ENCODE measurements at places on chromosomes 5 and 9.

DNA sequence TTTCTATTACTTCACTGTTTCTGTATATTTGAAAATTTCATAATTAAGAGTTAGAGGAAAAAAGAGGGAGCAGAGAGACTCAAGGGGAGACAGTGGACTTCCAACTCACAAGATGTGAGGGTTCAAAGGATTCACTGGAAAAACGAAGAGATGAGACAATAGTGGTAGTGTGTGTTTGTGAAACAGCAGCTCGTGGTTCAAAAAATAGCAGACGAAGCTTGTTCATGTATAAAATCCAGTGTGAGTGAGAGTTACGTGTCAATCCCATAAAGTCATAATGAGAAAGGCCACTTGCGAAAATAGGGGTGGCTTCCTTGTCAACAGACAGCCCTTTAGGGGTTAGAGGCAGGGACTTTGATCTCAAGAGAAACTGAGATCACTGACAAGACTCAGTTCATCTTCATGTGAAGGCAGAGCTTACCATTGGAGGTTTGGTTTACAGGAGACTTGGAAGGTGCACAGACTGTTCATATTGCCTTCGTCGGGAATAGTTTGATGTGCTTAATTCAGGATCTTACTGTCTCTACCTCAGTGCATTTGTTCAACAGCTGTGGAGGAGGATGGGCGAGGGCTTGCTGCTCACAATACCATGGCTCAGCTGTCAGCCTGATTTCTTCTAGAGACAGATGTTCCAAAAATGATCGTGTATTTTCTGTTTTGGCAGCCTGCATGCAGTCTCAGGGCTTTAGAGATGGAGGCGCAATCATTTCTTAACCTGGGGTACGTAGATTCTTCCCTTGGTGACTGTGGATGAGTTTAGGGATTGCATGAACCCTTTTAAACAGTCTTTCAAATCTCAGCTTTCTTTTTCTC is 105.7 kb upstream of the KLF9 start:
- no peaks in the 10 kb centered on the region for H3K36me3 ChIP-seq
- H3K27ac ChIP-seq = no peak overlapping the region
- no peaks in the 10 kb centered on the region for H3K27me3 ChIP-seq
- H3K4me1 ChIP-seq = no peaks in the 10 kb centered on the region
- H3K4me3 ChIP-seq = no peak overlapping the region

- no peaks in the 10 kb centered on the region for H3K36me3 ChIP-seq
- no peak overlapping the region for H3K4me3 ChIP-seq
- peak overlapping the region; percentile 94 for H3K27ac ChIP-seq
- peaks cover 31% of the 10 kb centered on the region for H3K4me1 ChIP-seq
- no peak for DNase-seq
- H3K27me3 ChIP-seq = no peaks in the 10 kb centered on the region
These were observed 3.1 kb upstream of the TGFBR1 start for GRCh38 chr9:99101812-99102211.

DNA sequence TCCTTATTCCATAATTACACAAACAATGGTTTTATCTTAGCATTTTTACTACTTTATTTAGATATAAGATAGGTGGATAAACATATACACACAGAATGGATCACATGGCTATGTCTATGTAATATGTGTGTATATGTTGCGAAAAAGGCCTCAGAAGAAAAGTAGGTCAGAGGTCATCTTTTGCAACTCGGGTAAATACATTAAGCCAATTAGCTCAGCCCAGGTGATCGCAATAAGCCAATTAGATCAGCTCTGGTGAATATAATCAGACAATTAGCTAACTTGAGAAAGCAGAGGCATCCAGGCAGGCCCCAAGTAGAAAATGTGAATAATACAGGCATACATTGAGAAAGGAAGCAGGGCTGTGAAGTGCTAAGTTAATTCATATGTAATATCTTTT is 24.3 kb downstream of the SLCO4C1 start:
- no peaks in the 10 kb centered on the region for H3K36me3 ChIP-seq
- no peak overlapping the region for H3K4me3 ChIP-seq
- DNase-seq = no peak
- H3K4me1 ChIP-seq = no peaks in the 10 kb centered on the region

- H3K4me1 ChIP-seq = no peaks in the 10 kb centered on the region
- DNase-seq = no peak
- no peaks in the 10 kb centered on the region for H3K27me3 ChIP-seq
- H3K36me3 ChIP-seq = no peaks in the 10 kb centered on the region
These were observed 372.4 kb downstream of the SEMA5A start for GRCh38 chr5:9173281-9174048.

DNA sequence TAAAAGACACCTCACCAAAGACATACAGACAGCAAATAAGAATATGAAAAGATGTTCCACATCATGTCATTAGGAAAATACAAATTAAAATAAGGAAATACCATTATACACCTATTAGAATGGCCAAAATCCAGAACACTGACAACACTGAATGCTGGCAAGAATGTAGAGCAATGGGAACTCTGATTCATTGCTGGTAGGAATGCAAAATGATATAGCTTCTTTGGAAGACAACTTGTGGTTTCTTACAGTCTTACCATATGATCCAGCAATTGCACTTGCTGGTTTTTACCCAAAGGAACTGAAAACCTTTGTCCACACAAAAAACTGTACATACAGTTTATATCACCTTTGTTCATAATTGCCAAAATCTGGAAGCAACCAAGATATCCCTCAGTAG is 6.5 kb downstream of the TMEM161B start:
- DNase-seq = no peak
- H3K4me3 ChIP-seq = no peak overlapping the region
- H3K36me3 ChIP-seq = no peaks in the 10 kb centered on the region
- no peaks in the 10 kb centered on the region for H3K27me3 ChIP-seq

DNA sequence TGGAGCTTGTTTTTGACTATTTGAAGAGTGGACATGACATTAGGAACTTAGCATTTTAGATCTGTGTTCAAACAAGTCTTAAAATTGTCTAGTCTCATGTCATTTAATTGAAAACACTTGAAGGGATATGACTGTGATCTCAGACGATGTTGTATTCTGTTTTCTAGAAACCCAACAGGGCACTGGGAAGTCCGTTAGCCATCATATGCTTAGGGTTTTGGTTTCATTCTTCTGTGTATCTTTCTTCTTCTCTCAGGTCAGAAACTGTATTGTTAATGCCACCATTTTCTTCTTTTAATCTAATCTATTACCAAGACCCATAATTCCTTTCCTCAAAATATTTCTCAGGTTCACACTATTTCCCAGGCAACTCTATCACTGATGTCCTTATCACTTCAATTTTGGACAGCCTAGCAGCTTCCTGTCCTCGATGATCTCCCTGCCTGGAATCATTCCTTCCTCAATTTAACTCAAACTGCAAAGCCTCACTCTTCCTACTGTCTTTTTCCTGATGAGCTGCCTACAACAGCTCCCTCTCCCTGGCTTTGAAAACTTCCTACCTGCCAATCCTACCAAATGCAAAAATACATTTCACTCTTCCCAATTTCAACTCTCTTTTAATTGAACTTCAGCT is 77.7 kb downstream of the MEF2C start:
- H3K27me3 ChIP-seq = no peaks in the 10 kb centered on the region
- H3K36me3 ChIP-seq = peaks cover 3% of the 10 kb centered on the region
- H3K27ac ChIP-seq = no peak overlapping the region
- DNase-seq = no peak
- H3K4me1 ChIP-seq = no peaks in the 10 kb centered on the region
- no peak overlapping the region for H3K4me3 ChIP-seq

GRCh38 chr5:33275921-33276627 is 164.7 kb upstream of the TARS1 start:
- H3K4me3 ChIP-seq = no peak overlapping the region
- H3K4me1 ChIP-seq = no peaks in the 10 kb centered on the region
- DNase-seq = no peak
- no peaks in the 10 kb centered on the region for H3K36me3 ChIP-seq
- no peaks in the 10 kb centered on the region for H3K27me3 ChIP-seq

GRCh38 chr9:115764645-115765044 is 388.9 kb upstream of the PAPPA start:
- H3K27ac ChIP-seq = no peak overlapping the region
- H3K4me1 ChIP-seq = no peaks in the 10 kb centered on the region
- no peak overlapping the region for H3K4me3 ChIP-seq
- H3K27me3 ChIP-seq = no peaks in the 10 kb centered on the region

DNA sequence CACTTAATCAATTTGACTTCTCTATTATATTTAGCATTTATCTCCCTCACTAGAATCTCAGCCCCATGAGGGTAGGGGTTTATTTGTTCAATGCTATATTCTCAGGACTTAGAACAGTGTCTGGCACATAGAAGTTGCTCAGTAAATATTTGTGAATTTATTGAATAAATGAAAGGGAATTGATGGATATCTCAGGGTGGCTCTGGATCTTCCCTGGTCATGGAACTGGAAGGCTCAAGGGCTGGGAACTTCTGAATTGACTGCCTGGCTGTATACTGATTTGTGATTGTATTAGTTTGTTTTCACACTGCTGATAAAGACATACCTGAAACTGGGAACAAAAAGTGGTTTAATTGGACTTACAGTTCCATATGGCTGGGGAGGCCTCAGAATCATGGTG is 57.2 kb downstream of the KIF4B start:
- H3K36me3 ChIP-seq = no peaks in the 10 kb centered on the region
- no peaks in the 10 kb centered on the region for H3K27me3 ChIP-seq
- H3K4me3 ChIP-seq = no peak overlapping the region
- DNase-seq = no peak
- H3K27ac ChIP-seq = no peak overlapping the region
- no peaks in the 10 kb centered on the region for H3K4me1 ChIP-seq

- no peak overlapping the region for H3K4me3 ChIP-seq
- DNase-seq = no peak
- H3K4me1 ChIP-seq = no peaks in the 10 kb centered on the region
- no peaks in the 10 kb centered on the region for H3K27me3 ChIP-seq
- H3K27ac ChIP-seq = no peak overlapping the region
- H3K36me3 ChIP-seq = no peaks in the 10 kb centered on the region
These were observed 79.0 kb upstream of the TMEM252 start for GRCh38 chr9:68619636-68620035.

DNA sequence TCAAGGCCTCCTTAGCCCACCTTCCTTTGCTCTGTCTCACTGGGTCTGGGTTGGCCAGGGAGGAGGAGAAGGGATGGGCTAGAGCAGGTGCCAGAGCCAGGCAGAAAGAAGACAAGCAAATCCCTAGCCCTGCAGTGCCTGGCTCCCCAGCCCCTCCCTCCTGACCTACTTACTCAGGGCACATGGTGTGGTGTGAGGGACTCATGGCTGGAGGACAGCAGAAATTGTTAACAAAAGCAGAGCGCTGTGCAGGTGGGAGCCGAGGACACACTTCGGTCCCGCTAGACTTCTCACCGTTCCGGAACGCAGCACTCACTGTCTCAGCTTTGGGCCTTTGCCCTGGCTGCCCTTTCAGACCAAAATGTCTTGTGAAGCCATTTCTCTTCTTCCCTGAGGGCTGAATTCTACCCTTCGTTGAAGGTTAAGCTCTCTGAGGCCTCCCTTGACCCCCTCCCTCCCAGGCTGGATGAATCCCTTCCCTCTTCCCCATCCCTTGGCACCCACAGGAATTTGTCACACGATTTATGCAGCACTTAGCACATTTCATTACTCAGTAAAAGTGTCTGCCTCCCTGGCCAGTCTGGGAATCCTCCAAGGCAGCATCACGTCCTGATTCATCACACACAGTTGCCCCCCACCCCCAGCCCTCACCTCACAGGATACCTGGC is 263.9 kb upstream of the TRPC7 start:
- H3K27ac ChIP-seq = no peak overlapping the region
- H3K36me3 ChIP-seq = no peaks in the 10 kb centered on the region
- no peak for DNase-seq
- no peak overlapping the region for H3K4me3 ChIP-seq
- H3K27me3 ChIP-seq = no peaks in the 10 kb centered on the region

- H3K36me3 ChIP-seq = peaks cover 33% of the 10 kb centered on the region
- H3K27me3 ChIP-seq = no peaks in the 10 kb centered on the region
- H3K27ac ChIP-seq = no peak overlapping the region
- DNase-seq = no peak
- H3K4me3 ChIP-seq = no peak overlapping the region
- no peaks in the 10 kb centered on the region for H3K4me1 ChIP-seq
These were observed 70.7 kb upstream of the OTULINL start for GRCh38 chr5:14510880-14511279.

DNA sequence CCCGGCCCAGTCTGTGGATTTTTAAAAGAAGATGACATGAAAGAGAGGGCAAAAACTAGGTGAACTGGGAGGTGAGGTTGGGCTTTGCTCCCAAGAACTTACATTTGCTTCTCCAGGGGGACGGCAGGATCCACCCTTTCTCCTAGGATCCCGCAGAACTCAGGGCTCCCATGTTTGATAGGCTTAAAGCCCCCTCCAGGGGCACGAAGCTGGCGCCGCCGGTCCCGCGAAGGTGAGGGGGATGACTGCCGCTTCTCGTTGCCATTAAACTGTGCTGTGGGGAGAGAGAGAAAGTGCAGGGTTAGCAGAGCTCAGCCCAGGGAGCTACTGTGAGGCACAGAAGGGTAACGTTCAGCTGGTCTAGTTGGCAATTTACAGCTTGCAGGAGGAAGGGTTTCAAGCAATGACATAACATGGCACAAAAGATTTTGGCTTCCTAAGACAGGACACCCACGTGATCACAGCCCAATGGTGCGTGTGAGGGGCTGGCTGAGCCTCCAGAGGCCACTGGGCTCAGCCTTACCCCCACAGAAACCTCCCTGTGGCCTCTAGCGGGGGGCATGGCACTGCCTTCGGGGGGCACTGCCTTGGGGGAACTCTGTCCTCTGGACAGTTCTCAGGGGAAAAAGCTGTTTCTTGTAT is 52.0 kb upstream of the SLC25A51 start:
- H3K4me3 ChIP-seq = no peak overlapping the region
- H3K4me1 ChIP-seq = peaks cover 12% of the 10 kb centered on the region
- peaks cover 10% of the 10 kb centered on the region for H3K36me3 ChIP-seq
- H3K27ac ChIP-seq = no peak overlapping the region
- DNase-seq = no peak
- H3K27me3 ChIP-seq = no peaks in the 10 kb centered on the region

DNA sequence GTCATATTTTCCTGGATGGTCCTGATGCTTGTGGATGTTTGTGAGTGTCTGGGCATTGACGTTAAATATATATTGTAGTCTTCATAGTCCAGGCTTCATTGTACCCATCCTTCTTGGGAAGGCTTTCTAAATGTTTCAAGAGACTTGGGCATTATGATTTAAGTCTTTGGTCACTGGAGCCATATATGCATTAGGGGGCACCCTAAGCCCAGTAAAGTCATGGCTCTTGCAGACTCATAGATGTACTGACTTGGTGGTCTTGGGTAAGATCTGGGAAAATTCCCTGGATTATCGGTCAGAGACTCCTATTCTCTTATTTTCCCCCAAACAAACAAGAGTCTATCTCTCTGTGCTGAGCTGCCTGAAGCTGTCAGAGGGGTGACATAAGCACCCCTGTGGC is 271.1 kb downstream of the TRIM36 start:
- no peak for DNase-seq
- H3K4me1 ChIP-seq = no peaks in the 10 kb centered on the region
- no peak overlapping the region for H3K4me3 ChIP-seq

GRCh38 chr5:57817924-57818323 is 335.3 kb upstream of the ACTBL2 start:
- H3K4me3 ChIP-seq = no peak overlapping the region
- H3K4me1 ChIP-seq = peaks cover 10% of the 10 kb centered on the region
- H3K27me3 ChIP-seq = no peaks in the 10 kb centered on the region
- no peak for DNase-seq
- H3K36me3 ChIP-seq = no peaks in the 10 kb centered on the region
- H3K27ac ChIP-seq = no peak overlapping the region

- H3K36me3 ChIP-seq = no peaks in the 10 kb centered on the region
- H3K27ac ChIP-seq = peak overlapping the region; percentile 63
- no peak overlapping the region for H3K4me3 ChIP-seq
- DNase-seq = no peak
- H3K27me3 ChIP-seq = no peaks in the 10 kb centered on the region
These were observed 72.6 kb downstream of the DAPK1 start for GRCh38 chr9:87570000-87570908.

- peak within 1 kb of the TSS; percentile 56 for H3K4me3 ChIP-seq
- H3K4me1 ChIP-seq = peaks cover 26% of the 10 kb centered on the region
- no peak within 1 kb of the TSS for H3K27ac ChIP-seq
- peak; percentile 71 for DNase-seq
- no peaks in the 10 kb centered on the region for H3K27me3 ChIP-seq
- no peaks in the 10 kb centered on the region for H3K36me3 ChIP-seq
These were observed at the start of gene GPR150 for GRCh38 chr5:95620030-95620869. Gene GPR150 (plus strand): TSS chr5:95620087. CDS start chr5:95620276, 189 bp downstream.
